ENCODE measurements at places on chromosomes 12 and 14. TPM values are rescaled to one million over a fixed set of nuclear protein-coding genes. Genes with fewer than 3 reads are reported as not detected.

The GPR132 gene
- 0.51 TPM for total RNA-seq

The NKX2-1 gene
- total RNA-seq: 0.06 TPM

The CHGA gene
- total RNA-seq: 2.1 TPM

The MIP gene
- 0.20 TPM for total RNA-seq

The FERMT2 gene
- total RNA-seq: 39.7 TPM

The NPAS3 gene
- total RNA-seq: not detected

The AQP6 gene
- not detected for total RNA-seq

The RTL1 gene
- total RNA-seq: 0.30 TPM

The SLC16A7 gene
- 0.11 TPM for total RNA-seq

The GPX2 gene
- total RNA-seq: 258 TPM

The SRGAP1 gene
- total RNA-seq: 10.6 TPM

The FOXG1 gene
- 0.09 TPM for total RNA-seq

The RFX4 gene
- total RNA-seq: not detected

The PLA2G1B gene
- total RNA-seq: not detected

The GYS2 gene
- total RNA-seq: not detected

The SRRM4 gene
- total RNA-seq: not detected

The KRT86 gene
- total RNA-seq: 41.1 TPM

The SLC5A8 gene
- not detected for total RNA-seq

The KRT8 gene
- total RNA-seq: 3,286 TPM

The KDM2B gene
- total RNA-seq: 22.9 TPM

The TAS2R30 gene
- not detected for total RNA-seq

The OR10G2 gene
- total RNA-seq: not detected

The PTPRB gene
- total RNA-seq: 1.1 TPM

The HCAR2 gene
- 0.78 TPM for total RNA-seq

The ZDHHC22 gene
- 0.37 TPM for total RNA-seq

The INSM2 gene
- total RNA-seq: 0.02 TPM

The TAS2R43 gene
- not detected for total RNA-seq

The IFNG-AS1 gene
- total RNA-seq: not detected

The OR6C2 gene
- total RNA-seq: not detected

The SOAT2 gene
- 0.24 TPM for total RNA-seq

The TAMALIN gene
- 0.58 TPM for total RNA-seq

The ST8SIA1 gene
- 0.06 TPM for total RNA-seq

The GARIN6 gene
- total RNA-seq: not detected

The STYX gene
- 5.0 TPM for total RNA-seq

The BIN2 gene
- total RNA-seq: not detected

The PTCSC3 gene
- total RNA-seq: not detected

The E2F7 gene
- 6.0 TPM for total RNA-seq

The POLE2 gene
- total RNA-seq: 15.9 TPM

The GNS gene
- total RNA-seq: 59.7 TPM

The PIK3C2G gene
- not detected for total RNA-seq

The MYL6 gene
- 2,154 TPM for total RNA-seq

The TMEM119 gene
- not detected for total RNA-seq

The REP15 gene
- 0.60 TPM for total RNA-seq

The NGB gene
- total RNA-seq: not detected

The CLEC4C gene
- total RNA-seq: not detected

The TAS2R8 gene
- not detected for total RNA-seq

The KRT82 gene
- not detected for total RNA-seq

The RDH12 gene
- 0.13 TPM for total RNA-seq
